Activated naive CD8-positive, alpha-beta T cell treated with anti-CD3 and anti-CD28 coated beads, Interleukin-2, amount 50 U/mL, for 24 hours (primary cell): ENCODE measurements at places on chromosomes 7 and 10.
A peak's percentile ranks its signal among the peaks of the same experiment; 100 is the strongest.

DNA sequence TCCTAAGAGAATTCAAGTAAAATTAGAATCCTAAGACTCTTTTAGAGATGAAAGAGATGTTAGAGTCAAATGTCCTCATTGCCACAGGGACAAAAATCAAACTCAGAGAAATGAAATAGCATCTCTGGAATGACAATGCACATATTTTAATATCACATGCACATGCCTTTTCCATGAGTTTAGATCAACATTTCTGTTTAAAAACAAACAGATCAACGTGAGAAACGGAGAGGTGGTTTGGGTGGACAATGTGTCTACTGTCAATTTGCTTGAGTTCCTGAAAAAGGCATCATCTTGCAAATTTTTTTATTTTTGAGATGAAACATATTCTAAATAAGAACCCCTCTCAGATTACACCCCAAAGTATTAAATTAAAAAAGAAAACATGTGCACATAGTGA lies 130.0 kb downstream of the CHRM2 start:
- H3K27me3 ChIP-seq = no peaks in the 10 kb centered on the region
- no peak overlapping the region for H3K27ac ChIP-seq
- H3K36me3 ChIP-seq = no peaks in the 10 kb centered on the region
- H3K4me3 ChIP-seq = no peak overlapping the region

DNA sequence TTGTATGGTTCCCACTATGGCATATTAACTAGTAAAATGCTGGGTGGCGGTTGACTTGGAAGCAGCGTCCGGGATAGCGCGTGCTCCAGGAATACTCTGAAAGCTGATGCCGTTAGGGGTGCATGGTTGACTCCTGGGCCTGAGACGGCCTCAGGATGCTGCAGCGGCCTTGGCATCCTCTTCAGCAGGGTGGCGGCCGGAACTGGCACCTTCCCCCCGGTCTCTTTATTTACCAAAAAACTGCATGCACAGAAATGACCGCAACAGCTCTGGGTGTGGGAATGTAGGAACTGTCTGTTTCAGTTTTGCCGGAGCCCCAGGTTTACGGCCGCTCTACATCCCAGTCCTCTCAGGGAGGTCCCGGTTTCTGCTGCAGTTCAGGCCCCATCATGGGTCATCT lies 28.8 kb downstream of the PFKP start:
- H3K4me1 ChIP-seq = peaks cover 59% of the 10 kb centered on the region
- H3K4me3 ChIP-seq = peak overlapping the region; percentile 47
- DNase-seq = no peak

GRCh38 chr10:55374060-55374459 lies 573.0 kb upstream of the PCDH15 start:
- H3K4me3 ChIP-seq = no peak overlapping the region
- H3K27me3 ChIP-seq = no peaks in the 10 kb centered on the region
- no peaks in the 10 kb centered on the region for H3K36me3 ChIP-seq
- no peaks in the 10 kb centered on the region for H3K4me1 ChIP-seq
- DNase-seq = no peak

DNA sequence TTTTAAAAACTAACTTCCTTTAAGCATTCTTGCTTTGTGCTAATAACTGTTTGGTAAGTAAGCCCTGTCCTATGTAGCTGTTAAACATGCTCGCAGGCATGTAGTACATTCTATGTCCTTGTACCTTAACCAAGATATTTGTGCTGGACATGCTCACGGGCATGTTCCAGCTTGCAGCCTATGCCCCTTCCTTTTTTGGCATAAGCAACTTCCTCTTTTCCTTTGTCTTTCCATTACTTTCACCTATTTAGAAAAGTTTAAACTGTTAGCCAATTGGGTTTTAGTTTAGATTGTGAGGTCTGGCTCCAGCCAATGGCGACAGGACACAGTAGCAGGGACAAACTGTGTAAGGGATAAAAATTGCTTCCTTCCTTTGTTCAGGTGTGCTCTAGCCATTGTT lies 14.4 kb upstream of the APBB1IP start:
- no peaks in the 10 kb centered on the region for H3K4me1 ChIP-seq
- no peaks in the 10 kb centered on the region for H3K27me3 ChIP-seq
- no peak overlapping the region for H3K27ac ChIP-seq
- H3K36me3 ChIP-seq = no peaks in the 10 kb centered on the region
- no peak overlapping the region for H3K4me3 ChIP-seq

DNA sequence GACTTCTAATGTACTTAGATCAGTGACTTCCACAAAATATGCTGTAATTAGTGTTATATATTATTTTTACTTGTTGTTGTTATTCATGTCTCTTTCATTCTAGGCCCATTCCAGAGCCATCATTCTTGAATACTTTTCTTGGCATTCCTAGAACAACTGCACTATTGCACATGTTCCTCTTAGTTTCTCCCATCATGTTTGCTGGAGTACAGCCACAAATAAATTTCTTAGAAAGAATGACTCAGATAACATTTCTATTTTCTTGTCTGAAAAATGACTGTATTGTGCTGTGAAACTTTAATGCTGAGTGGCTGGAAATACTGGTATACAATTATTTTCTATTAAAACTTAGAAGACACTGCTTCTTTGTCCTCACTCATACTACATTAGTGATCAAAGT lies 651.0 kb upstream of the STEAP1 start:
- no peaks in the 10 kb centered on the region for H3K4me1 ChIP-seq
- H3K36me3 ChIP-seq = no peaks in the 10 kb centered on the region
- H3K27me3 ChIP-seq = no peaks in the 10 kb centered on the region
- DNase-seq = no peak
- H3K27ac ChIP-seq = no peak overlapping the region

DNA sequence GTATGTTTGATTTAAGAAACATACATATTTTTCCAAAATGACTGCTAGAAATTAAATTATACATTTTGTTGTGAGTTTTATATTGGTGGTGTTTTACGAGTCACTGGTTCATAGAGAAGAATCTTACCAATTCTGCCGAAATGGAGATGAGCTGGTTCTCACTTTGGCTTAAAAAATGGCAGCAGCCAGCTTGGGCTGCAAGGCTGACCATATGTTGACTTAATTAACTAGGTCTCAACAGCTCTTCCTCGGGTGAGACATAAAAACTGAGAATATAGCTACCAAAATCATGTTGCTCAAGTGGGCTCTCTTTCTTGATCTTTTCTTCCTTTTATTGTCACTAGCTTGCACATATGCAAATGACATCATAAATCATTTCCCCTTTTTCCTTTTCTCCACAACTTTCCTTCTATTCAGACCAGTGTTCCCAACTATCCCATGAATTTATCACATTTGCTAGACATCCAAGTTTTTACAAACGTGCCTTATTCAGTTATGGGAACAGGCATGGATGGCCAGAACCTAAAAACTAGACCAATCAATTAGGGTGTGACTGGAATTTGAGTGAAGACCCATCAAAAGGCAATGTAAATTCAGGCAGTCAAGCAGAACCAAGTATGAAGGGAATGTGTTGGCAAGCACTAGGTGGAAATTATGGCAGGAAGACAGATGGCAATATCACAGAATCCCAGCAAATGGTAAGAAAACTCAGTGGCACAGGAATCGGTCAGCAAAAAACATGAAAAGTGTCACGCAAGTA lies 6.4 kb upstream of the TSPAN12 start:
- H3K36me3 ChIP-seq = no peaks in the 10 kb centered on the region
- DNase-seq = no peak
- no peaks in the 10 kb centered on the region for H3K4me1 ChIP-seq
- peaks cover 31% of the 10 kb centered on the region for H3K27me3 ChIP-seq
- H3K27ac ChIP-seq = no peak overlapping the region

- H3K27ac ChIP-seq = no peak overlapping the region
- peaks cover 11% of the 10 kb centered on the region for H3K36me3 ChIP-seq
- no peaks in the 10 kb centered on the region for H3K27me3 ChIP-seq
- H3K4me3 ChIP-seq = no peak overlapping the region
- DNase-seq = no peak
- H3K4me1 ChIP-seq = peaks cover 76% of the 10 kb centered on the region
Observed at GRCh38 chr10:27525819-27526218, 21.7 kb downstream of the RAB18 start.
